ENCODE measurements at places on chromosomes 5 and 9.
A peak's percentile ranks its signal among the peaks of the same experiment; 100 is the strongest.

DNA sequence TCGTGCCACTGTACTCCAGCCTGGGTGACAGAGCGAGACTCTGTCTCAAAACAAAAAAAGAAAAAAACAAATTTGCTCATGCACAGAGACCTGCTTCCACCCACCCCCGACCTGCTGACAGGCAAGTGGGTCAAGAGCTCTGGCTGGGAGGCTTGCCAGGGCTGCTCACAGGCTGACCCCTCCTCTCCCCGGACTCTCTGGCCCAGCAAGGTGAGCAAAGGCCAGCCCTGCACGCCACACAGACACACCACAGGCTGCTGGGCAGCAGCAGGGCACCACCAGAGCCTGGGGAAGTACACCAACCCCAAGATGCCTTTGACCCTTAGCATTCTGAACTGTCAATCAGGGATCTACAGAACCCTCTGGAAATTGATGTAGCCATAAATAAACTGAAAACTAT lies 29.2 kb downstream of the NSUN2 start:
- DNase-seq = no peak

DNA sequence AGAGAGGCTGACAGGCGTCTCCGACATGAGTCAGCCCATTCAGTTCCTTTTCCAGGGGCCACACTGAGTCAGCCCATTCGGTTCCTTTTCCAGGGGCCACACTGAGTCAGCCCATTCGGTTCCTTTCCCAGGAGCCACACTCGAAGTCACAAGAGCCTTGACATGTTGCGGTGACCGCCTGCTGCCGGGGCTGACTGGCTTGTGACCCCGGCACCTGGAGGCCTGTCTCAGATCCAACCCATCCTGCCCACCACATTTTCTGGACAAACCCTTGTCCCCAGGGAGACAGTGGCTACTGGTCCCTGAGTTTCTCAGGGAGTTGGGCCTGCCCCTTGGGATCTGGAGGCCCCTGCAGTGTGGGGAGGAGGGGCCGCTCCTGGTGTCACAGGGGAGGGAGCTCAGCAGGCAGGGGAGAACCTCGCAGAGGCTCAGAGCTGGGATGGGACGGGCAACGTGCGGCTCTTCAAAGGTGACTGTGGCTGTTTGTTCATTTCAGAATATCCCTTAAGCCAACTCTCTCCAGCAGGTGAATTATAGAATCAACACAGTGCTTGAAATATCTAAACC lies 40.5 kb upstream of the LPCAT1 start:
- no peak for DNase-seq

DNA sequence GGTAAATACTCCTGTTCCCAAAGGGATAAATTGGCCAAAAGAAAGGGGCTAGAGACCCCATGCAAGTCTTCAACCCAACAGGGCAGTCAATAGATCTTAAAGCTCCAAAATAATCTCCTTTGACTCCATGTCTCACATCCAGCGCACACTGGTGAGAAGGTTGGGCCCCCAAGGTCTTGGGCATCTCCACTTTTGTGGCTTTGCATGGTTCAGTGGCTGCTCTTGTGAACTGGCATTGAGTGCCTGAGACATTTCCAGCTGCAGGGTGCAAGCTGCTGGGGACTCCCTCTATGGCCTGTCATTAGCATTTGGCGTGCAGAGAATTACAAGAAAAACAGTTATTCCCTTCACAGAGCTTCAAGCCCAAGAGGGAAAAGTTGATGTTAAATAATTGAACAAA lies 224.7 kb downstream of the MTRR start:
- no peak for DNase-seq

GRCh38 chr9:38359689-38360385 lies 32.7 kb upstream of the ALDH1B1 start:
- DNase-seq = no peak

DNA sequence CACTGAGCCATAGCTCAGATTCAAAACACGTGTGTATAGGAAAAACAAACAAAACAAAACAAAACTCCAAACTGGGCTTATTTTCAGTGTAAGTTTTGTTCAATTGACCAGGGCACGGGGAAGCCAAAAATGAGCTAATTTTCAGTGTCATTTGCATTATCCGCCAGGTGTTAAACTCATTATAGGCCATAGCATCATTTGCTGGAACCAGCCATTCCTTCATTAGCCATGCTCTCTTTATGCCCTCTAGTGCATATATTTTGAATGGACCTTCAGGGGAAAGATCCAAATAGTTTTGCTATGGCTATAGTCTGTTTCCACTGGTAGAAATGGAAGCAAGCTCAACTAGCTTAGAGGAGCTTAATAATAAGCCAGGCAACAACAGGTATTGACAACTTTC lies 1205.2 kb upstream of the DMAC1 start:
- DNase-seq = no peak

DNA sequence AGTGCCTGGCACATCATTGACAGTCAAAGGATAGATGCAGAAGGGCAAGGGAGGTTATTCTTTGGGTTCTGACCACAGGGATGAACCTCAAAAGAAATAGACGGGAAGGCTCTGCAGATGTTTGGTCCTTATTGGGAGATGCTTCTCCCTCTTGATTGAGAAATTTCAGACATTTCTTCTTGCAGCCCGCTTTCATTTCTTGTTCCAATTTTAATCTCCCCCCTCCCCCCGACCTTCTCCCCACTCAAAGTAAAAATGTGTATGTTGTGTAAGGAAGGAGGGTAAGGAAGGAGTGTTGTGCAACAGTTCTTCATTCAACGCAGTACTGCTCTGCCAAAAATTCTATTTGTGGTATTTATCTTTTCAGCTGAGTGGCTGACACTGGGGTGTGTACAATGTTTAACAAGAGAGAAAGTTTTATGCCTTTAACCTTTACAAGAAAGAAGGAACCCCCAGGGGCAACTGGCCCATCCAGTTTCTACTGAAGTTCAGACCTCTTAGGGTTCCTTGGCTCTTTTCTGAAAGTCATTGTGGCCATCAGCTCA lies 46.3 kb upstream of the TNFSF15 start:
- no peak for DNase-seq

DNA sequence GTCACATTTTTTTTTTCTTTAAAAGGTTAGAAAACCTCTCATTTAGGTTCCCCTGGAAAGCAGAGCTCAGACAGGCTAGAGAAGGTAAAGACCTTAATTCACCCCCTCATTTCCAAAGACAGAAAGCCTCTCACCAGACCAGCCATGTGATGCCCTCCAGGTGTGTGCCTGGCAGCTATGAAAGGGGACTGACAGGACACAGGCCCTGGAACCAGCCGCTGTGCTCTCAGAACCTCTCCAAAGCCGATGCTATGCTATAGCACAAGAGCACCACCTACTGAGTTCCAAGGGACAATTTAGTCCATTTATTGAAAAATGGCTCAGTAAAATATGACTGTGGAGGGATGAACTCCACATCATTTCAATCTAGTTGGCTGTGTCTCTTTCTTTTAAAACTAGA lies 48.8 kb downstream of the FANCC start:
- peak; percentile 12 for DNase-seq

GRCh38 chr5:74919041-74919440 lies 52.9 kb upstream of the FAM169A start:
- no peak for DNase-seq

DNA sequence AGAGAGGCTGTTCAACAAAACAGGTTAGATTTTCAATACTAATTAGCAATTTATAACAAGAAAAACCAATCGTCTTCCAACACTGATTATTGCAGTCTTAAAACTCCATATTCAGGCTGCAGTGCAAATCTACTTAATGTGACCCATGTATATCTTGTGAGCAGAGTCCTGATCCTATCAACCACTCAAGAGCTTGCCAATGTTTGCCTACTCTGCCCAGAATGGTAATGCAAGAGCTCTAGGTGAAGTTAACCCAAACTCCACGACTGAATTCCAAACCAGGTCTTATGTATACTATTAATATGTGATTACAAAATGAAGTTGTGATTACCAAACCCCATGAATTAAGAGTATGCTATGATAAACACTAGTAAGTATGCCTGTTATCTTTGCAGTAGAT lies 17.1 kb downstream of the EFNA5 start:
- no peak for DNase-seq

- DNase-seq = no peak
Measured at GRCh38 chr5:175800656-175801081, 70.7 kb upstream of the CPLX2 start.

DNA sequence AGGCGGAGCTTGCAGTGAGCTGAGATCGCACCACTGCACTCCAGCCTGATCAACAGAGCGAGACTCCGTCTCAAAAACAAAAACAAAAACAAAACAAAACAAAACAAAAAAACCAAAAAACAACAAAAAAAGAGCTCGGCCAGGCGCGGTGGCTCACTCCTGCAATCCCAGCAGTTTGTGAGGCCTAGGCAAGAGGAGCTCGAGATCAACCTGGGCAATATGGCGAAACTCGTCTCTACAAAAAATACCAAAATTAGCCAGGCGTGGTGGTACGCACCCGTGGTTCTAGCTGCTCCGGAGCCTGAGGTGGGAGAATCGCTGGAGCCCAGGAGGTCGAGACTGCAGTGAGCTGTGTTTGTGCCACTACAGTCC lies 20.2 kb downstream of the TRIM7 start:
- DNase-seq = no peak

DNA sequence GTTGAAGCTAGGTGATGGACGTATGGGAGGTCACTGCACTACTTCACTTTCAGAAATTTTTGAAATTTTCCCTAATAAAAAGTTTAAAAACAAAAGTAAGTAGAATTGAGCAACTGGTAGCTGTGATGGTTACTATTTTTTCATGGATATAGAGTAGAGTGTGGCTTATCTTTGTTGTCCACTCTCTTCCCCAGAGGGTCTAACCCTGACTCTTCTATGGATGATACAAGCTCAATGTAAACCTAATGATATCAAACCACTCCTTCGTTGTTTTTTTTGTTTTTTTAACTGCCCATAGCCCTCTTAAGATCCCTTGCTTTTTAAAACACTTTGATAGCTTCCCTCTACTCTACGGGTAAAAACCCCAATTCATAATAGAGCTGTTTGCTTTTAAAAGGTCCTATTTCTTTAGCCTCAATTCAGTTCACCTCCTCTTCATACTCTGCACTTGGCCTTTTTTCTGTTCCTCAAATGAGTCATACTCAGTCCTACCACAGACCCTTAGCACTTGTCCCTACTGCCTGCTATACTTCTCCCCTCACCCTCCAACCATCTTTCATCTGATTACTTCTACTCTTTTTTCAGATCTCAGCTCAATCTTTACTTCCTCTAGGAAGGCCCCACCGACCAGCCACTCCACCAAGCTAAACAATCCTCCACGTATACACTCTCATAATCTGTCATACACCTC lies 2.6 kb downstream of the HDAC3 start:
- DNase-seq = peak; percentile 71

DNA sequence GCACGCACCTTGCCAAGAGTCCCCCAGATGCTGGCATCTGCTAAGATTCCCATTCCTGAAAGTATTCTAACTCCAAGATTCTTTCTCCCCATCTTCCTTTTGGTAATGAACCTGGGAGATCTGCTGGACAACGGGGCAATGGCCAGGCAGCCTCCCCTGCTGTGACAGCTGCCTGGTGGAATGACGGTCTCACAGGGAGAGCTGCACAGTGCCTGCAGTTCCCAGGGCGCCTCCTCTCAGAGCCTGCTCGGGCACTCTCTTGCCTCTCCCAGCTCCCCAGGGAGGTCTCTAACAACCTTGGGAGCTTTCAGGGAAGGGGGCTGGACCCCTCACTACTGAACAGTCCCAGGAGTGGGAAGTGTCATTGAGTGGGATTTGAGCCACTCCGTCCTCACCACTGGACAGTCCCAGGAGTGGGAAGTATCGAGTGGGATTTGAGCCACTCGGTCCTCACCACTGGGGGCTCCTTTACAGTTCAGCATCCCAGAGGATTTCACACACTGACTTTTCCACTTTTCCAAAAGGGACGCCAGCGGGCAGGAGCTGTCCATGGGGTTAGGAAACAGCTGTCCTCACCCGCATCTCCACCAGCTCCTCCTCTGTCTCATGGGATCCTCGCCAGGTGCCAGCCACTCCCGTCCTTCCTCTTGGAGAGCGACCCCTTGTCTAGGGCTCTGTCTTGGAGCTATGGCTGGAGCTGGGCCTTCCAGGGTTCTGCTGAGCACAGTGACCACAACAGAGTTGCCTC lies 65.7 kb downstream of the ADAMTS2 start:
- no peak for DNase-seq

GRCh38 chr5:133357758-133358157 lies 254.6 kb downstream of the FSTL4 start:
- DNase-seq = no peak

GRCh38 chr5:31990081-31990650 lies 184.0 kb downstream of the GOLPH3 start:
- no peak for DNase-seq

DNA sequence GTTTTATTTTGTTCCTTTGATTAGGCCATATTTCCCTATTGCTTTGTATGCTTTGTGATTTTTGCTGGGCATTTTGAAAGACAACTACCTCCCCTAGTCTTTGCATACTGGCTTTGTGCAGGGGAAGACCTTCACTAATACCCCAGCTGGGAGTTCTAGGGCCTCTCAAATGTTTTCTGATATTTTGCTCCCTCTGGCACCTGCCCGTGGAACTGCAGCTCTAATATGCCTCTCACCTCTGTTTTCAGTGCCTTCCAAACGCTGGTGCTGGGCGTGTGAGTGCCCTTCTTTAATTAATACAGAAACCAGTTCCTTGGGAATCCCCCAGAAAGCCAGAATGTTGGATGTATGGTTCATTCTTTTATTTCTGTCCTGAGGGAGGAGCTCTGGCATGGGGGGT lies 204.5 kb downstream of the COMMD10 start:
- no peak for DNase-seq

DNA sequence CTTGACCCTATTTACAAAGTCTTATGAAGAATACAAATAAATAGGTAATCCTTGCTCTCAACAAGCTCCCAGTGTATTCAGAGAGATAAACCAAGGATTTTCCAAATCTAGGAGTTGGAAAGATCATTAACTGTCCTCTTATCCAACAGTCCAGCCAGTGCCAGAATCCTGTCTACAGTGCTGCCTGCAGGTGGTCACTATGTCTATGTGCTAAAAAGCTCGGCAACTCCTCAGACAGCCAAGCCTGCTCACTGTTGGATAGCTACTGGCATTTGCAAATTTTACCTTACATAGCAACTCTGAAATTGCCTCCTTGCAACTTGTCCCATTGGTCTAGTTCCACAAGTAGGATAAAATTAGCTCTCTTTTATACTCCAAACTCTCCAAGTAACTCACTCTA lies 187.4 kb downstream of the DCP2 start:
- DNase-seq = no peak

DNA sequence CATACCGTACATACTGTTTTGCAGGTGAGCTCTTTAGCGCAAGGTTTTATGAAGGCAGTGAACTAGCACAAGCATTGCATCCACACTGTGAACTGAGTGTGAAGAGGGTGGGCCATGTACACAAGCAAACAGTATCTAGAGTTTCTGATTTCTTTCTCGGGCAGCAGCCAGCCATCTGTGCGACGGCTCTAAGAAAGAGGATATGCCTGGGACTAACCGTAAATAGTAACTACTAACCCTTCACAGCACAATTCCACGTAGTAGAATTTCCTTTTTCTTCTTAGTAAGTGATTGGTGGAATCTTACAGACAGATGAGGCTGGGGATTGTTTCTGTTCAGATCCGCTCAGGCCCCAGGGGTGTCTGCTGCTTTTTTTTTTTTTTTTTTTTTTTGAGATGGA lies 89.0 kb downstream of the DRD1 start:
- no peak for DNase-seq

GRCh38 chr5:150622157-150622556 lies 18.3 kb upstream of the SYNPO start:
- no peak for DNase-seq

GRCh38 chr5:132460846-132461568 lies 29.6 kb downstream of the IRF1 start:
- DNase-seq = no peak
